ENCODE measurements at places on chromosomes 13 and 19.

- DNase-seq = no peak
Observed at GRCh38 chr19:30513082-30513411, 140.9 kb downstream of the ZNF536 start.

DNA sequence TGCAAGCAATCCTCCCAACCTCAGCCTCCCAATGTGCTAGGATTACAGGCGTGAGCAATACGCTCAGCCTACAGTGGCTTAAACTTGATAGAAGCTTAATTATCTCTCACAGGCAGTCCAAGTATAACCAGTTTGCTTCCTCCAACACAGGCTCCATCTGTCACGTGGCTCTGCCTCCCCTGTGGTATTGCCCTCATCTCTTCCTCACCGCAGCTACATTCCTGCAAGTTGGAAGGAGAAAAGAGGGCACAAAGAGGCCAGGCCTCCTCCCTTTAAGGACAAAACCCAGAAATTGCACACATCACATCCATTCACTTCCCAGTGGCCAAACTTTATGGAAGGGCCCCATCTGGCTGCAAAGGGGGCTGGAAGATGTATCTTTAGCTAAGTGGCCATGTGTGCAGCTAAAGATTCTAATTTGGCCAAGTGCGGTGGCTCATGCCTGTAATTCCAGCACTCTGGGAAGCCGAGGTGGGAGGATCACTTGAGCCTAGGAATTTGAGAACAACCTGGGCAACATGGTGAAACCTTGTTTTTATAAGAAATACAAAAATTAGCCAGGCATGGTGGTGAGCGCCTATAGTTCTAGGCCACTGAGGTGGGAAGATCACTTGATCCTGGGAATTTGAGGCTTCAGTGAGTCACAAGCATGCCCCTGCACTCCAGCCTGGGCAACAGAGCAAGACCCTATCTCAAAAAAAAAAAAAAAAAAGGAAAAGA, 3.1 kb upstream of the SDHAF1 start:
- no peak for DNase-seq

DNA sequence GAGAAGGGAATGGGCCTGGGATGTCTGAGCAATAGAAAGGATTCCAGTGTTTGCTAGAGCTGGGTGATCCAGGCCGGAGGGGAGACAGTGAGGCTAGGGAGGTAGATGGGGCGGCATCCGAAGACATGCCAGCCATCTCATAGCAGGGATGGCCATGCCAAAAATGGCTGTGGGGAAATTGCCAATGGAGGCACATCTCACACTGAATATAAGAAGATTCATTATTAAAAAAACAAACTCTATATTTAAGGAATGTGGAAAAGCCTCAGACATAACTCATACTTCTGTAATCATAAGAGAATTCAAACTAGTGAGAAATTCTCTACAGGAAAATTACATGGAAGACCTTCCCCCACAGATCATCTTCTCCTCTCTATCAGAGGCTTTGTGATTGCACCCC, 289.2 kb downstream of the FGF9 start:
- DNase-seq = no peak

DNA sequence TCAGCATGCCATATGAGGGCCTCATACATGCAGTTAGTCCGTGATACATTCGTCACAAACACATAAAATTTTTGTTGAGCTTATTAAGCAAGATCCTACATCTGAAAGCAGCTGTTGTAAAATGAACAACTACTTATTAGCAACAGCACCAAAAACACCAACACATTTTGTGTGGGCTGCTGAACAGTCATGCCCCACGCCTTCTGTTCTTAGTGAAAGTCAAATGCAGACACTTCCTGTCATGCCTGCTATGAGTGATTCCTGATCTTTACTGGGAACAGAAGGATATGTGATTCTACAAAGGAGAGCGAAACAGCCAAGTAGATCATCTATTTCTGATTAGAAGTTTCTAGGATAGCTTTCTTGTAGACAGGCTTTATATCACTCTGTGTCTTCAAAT, 4.2 kb upstream of the B3GLCT start:
- DNase-seq = no peak

All from left forelimb (tissue), 1 donor.